Progenitor cell of endocrine pancreas (in vitro differentiated cells): ENCODE measurements at places on chromosomes 2 and 18.

DNA sequence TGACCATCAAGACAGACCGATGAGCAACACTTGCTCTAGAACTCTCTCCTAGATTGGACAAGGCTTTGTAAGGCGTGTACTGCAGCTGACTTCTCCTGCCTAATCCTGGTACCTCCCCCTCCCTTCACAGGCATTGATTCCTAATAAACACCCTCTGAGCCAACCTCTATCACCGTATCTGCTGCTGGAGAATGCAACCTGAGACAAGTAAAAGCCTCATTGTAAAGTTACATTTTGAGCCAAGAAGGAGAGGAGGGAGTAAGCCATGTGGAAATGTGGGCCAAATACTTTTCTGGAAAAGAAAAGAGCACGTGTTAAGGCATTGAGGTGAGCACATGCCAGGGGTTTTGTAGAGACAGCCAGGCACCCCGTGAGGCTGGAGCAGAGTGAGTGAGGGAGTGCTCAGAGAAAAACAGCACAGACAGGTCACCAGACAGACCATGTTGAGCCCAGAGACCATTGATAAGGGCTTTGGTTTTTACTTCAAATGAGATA lies 2.6 kb upstream of the WDFY1 start:
- DNase-seq, result no peak

- DNase-seq, result no peak
Observed at GRCh38 chr2:233992513-233993217, 57.8 kb upstream of the SPP2 start.

GRCh38 chr2:172345956-172346555 lies 81.3 kb upstream of the ITGA6 start:
- DNase-seq, result no peak

GRCh38 chr2:218091746-218092145 lies 22.7 kb downstream of the RUFY4 start:
- DNase-seq, result no peak

DNA sequence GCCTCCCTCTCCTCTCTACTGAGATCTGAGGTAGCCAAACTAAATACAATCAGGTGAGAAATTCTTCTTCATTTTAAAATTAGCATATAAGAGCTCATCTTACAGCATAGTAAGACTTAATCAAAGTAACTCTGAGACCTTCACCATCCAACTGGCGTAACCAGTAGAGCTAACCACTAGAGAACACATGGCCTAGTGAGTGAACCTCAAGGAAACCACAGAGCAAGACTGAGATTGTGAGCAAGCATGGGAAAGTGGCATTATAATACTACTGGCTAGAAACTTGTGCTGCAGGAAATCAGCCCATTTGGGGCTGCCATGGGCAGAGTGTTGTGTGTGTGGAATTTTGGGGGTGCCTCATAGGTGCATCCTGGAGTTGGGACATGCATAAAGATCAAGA lies 61.1 kb upstream of the SPHKAP start:
- DNase-seq, result no peak

GRCh38 chr2:8028981-8029380 lies 652.9 kb upstream of the ID2 start:
- no peak for DNase-seq

- DNase-seq, result no peak
Observed at GRCh38 chr2:10931710-10932255, 20.0 kb downstream of the KCNF1 start.

- no peak for DNase-seq
Observed at GRCh38 chr2:100747996-100748615, 71.8 kb upstream of the NPAS2 start.

DNA sequence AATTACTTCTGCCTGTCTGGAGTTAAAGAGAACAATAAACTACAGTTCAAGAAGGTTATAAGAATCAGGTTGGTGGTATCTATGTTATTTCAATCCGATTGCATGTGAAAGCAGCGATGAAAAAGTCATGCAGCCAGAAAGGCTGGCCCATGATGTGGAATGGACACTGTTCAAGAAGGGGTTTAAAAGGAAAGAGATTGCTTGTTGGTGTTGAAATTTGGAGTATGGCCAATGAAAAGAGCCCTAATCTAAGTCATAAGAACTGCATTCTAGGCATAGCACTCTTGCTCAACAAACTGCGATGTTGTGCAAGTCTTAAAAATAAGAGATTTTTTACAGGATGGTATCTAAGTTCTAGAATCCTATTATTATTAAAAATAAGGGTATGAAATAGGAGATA lies 61.3 kb downstream of the EFEMP1 start:
- DNase-seq, result no peak

GRCh38 chr18:23745366-23745765 lies 56.1 kb downstream of the LAMA3 start:
- no peak for DNase-seq

DNA sequence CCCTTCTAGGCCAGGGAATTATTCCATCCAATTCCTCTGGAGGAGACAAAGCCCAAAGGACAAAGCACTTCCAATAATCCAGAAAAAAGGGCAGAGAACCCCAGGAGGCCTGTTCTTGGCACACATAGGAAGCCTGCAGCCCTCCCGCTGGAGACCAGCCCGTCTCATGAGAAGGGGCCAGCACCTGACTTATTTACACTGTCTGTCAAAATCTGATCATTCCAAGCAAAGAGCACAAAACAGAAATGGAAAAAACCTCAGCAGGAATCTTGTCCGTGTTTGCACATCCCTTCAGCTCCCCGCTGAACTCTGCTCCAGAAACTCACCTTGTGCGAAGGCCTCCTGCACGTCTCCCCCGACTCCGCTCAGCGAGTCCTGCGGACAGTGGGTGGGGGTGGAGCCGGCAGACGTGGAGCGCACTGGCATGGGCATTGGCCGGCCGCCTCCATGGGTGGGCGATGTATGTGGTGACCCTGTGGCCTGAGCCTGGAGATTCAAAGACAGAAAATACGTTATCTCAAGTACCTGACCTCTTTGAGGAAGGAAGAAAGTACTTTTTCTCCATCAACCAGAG lies 46.2 kb upstream of the DNMT3A start:
- DNase-seq, result no peak

GRCh38 chr2:20137131-20137571 lies 85.7 kb upstream of the LAPTM4A start:
- no peak for DNase-seq

GRCh38 chr2:233363744-233364235 lies 9.5 kb downstream of the DGKD start:
- DNase-seq, result no peak

GRCh38 chr18:62332964-62333695 lies 8.0 kb downstream of the TNFRSF11A start:
- no peak for DNase-seq

DNA sequence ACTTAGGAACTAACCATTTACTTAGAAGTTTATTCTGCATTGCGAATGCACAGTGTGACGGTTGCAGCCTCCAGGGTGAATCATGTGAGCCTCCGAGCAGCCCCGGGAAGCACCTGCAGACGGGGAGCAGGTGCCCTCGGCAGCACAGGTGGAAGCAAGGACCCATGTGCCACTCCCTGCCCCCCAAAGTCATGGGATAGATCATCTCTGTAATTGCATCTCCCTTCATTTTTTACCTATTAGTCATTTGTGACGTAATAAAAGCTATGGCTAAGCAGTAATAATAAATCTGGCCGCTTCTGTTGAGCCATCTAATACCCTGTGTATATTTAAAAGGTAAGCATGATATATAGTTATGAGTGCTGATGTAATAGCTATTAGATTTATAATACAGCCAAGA lies 97.2 kb downstream of the PTGR3 start:
- DNase-seq, result no peak

- no peak for DNase-seq
Observed at GRCh38 chr2:176107731-176108181, 676 bp downstream of the HOXD11 start.

DNA sequence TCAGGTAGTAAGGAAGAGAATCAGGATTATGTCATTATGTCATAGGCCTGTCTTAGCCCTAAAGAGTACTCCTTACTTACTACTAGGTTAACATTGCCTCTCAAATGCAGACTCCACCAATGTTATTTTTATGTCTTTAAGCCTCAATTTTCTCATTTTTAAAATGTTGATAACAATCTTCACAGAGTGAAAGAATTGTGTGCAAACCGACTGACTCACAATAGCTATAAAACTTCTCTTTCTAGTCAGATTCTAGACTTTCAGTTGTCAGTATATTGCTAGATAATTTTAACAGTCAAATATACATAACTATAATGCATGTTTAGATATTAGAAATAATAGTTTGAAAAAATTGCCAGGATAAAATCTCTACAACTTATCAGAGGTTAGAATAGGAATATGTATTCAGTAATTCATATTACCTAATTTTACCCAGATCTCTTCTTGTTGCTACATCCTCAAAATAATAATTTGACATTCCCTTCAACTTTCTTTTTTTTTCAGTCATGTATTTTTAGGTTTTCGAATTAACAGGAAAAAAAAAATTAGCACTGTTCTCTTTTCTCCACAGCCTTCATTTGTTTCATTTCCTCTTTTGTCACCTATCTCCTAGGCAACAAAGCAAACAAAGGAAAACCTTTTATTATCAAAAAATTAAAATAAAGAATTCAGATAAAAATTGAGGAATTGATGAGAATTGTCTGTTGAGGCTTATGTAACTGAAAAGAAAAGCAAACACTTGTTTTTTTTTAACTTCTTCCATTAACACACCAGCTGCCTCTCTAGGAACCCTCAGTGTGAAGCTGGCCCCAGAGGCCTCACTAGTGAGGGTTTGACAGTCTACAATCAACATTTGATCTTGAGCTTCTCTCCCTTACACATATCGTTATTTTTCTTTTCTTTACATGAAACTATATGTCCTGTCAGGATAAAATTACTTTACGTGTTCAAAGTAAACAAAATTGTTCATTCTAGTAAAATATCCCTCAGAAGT lies 279.0 kb downstream of the CALCRL start:
- DNase-seq, result no peak

GRCh38 chr2:95007822-95008221 lies 17.7 kb upstream of the MAL start:
- DNase-seq, result no peak

DNA sequence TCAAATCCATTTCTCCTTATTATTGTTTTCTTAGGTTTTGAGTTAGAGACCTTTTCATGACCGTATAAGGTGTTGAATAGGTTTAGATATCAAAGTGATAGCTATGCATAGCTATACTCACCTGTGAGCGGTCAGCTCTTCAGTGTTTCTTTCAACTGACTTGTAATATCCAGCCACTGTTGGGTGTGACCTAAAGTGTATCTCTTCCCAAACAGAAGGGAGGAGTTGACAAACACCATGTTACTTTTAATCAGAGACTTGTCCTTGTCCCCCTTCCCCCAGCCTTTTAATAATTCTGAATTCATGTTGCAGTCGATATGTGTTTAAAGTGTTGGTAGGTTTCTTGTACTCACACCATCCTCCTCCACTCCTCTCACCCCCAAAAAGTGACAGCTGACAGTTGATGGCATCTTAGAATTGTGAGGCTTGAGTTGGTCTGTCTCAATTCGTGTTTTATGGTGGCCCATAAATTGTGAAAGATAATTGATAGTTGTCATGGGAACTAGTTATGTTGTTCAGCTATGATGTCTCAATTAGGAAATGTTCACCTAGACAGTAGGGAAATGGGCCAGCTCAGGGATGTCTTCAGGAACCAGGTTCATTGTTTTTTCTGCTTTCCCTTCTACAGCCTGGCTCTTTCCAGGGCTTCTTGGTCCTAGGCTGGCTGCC lies 12.0 kb downstream of the NEDD4L start:
- no peak for DNase-seq

GRCh38 chr2:209368914-209369313 lies 54.9 kb upstream of the MAP2 start:
- DNase-seq, result no peak

DNA sequence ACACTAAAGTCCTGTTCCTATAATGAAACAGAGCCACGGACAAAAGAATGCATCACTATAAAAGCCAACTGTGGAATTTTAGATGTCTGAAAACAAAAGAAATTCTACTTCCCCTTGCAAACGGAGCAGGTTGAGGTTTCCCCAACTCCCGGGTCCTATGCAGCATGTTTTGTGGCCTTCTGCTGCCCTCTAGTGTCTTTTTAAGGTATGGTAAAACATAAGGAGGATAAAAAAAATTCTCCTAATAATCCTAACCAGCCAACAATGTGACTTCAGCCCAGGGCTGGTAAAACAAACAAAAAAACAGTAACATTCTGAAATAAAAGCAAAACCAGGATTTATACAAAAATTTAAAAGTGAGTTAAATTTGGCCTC lies 539.5 kb downstream of the NRXN1 start:
- DNase-seq, result peak; percentile 11

GRCh38 chr2:215870986-215871385 lies 142.4 kb downstream of the MREG start:
- DNase-seq, result no peak

GRCh38 chr18:51519571-51519970 lies 322.1 kb upstream of the MEX3C start:
- DNase-seq, result no peak

DNA sequence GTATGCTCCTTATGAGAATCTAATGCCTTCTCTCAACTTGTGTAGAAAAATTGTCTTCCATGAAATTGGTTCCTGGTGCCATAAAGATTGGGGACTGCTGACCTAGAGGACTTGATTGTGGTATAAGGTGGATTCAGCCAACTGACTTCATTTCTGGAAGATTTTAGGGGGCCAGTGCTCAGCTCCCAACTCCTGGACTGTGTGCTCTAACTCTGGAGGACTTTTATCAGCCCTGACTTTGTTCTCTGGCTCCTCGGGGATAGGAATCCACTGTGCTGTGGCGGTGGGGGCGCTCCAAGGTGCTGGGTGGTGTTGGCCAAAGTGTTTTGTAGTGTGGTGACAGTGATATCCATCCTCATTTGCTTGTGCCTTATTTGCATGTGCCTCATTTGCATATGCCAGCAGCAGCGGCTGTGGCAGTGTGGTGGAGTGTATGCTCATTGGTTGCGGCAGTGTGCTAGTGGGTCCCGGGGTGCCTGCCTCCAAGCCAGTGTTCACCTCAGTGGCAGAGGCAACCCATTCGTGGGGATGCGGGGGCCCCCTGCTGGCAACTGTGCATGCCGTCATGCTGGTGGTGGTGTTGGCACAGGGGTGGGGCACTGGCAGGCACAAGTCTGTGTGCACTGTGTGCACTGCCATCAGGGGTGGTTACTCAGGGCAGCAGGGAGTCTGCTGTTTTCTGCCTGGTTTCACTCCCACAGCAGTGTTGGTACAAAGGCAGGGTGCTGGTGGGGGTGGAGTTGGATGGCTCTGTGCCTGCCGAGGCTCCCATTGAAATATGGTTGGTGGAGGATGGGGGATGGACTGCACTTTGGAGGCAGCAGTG lies 19.6 kb downstream of the EHBP1 start:
- no peak for DNase-seq

- peak; percentile 30 for DNase-seq
Observed at GRCh38 chr2:174334781-174335251, at the start of gene SP9. Gene SP9, plus strand, starts transcription at chr2:174334954. Its CDS starts 139 bp downstream, at chr2:174335093.

GRCh38 chr2:227410191-227410590 lies 22.4 kb upstream of the SCYGR1 start:
- DNase-seq, result no peak

DNA sequence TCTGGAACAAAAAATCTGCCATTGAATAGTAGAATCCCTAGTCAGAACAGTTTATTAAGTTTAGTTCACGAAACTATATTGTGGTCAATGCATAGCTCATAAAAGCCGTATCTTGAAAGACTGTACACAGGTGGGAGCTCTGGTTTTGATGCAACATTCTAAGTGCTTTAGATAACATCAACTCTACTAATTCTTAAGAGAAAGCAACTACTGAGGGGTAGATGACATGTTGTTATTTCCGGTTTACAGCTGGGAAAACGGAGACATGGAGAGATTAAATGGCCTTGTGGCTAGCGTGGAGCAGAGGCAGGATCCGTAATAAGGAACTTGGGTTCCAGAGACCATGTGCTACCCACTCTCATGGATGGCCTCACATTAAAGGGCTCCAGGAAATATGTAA lies 4.2 kb upstream of the ITGA6 start:
- DNase-seq, result no peak

GRCh38 chr2:35293261-35293660 lies 1062.3 kb upstream of the CRIM1 start:
- no peak for DNase-seq

- DNase-seq, result no peak
Observed at GRCh38 chr2:67416136-67416535, 19.0 kb downstream of the ETAA1 start.
